ENCODE measurements at places on chromosomes 11 and 22.

GRCh38 chr11:23725752-23726151, 771.1 kb upstream of the LUZP2 start:
- no peak for DNase-seq

DNA sequence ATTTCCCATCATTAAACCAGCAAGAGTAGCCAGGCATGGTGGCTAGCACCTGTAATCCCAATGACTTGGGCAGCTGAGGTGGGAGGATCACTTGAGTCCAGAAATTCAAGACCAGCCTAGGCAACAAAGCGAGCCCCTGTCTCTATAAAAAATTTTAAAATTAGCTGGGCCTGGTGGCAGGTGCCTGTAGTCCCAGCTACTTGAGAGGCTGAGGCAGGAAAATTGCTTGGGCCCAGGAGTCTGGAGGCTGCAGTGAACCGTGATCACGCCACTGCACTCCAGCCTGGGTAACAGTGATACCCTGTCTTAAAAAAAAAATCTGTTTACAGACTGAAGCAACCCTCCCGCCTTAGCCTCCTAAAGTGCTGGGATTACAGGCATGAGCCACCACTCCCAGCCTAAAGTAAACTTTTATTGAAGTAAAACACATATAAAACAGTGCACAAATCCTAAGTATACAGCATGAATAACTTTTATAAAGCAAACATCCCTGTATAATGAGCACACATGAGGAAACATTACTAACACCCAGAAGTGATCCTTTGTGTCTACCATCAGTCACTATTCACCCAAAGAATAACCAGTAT, 12.6 kb downstream of the UCP3 start:
- no peak for DNase-seq

GRCh38 chr22:32920734-32921133, 119.2 kb downstream of the TIMP3 start:
- no peak for DNase-seq

DNA sequence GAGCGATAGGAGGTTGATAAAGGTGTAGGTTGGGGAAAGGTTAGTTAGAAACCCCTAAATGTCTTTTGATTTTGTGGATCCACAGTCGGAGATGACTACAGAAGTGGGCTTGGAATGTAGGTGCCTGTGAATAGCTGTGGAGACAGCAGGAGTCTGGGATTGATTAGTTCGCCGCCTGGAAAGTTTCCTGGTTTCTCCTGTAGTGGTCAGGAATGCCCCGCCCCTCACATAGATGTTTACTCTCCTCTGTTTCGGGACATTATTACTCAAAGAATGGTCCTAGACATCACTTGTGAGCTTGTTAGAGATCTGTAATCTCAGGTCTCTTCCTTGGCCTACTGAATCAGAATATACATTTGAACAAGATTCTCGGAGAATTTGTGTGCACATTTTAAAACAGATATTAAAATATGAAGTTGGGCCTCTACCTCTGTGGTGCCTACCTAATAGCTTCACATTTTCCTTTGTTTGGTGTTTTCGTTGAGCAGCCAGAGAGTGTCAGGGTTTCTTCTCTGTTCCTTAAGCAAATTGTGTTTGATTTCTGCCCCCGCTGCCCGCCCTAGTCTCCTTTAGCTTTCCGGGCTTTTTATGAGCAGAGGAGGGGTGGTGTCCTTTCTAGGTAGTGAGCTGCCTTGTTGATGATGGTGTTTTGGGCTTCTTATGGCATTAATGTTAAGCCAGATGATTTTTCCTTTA, 89.4 kb downstream of the PPP6R3 start:
- no peak for DNase-seq

- DNase-seq, result no peak
Observed at GRCh38 chr11:44674809-44675208, 52.0 kb upstream of the TSPAN18 start.

DNA sequence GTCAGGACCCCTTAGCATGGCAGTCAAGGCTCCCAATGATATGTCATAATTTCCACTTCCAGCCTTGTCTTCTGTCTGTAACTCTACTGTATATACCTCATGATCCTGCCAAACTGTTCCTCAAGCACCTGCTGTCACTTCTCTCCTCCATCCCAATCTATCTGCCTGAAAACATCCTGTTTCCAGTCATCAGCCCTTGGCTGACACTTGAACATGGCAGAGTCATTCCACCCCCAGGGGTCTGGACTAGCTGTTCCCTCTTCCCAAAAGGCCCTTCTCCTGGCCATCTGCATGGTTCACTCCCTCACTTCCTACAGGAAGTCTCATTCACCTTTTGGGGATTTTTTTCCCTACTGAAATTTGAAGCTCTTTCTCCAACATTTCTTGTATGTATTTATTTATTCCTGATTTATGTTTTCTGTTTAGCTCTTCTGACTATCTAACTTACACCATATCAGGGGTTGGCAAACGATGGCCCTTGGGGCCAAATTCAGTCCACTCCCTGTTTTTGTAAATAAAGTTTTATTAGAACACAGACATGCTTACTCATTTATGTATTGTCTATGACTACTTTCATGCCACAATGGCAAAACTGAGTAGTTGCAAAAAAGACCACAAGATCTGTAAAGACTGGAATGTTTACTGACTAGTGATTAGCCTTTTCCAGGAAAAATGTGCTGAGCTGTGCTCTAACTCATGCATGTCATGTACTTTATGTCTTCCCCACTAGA, 278.4 kb downstream of the KIRREL3 start:
- DNase-seq, result no peak

DNA sequence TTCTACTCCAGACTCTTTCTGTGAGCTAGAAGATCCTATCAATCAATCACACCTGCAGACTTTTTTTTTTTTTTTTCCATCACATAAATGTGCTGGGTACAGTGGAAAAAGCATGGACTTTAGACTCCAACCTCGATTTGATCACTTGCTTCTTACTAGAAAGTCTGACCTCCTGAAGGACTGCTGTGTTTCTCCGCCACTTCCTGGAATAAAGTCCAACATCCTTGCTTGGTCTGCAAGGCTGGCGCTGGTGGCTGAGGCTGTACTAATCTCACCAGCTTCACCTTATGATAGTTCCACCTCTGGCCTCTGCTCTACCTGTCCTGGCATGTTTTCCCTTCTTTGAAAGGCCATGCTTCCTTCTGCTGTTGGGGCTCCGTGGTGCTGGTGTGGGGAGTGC, 60.9 kb upstream of the SESN3 start:
- DNase-seq, result no peak

DNA sequence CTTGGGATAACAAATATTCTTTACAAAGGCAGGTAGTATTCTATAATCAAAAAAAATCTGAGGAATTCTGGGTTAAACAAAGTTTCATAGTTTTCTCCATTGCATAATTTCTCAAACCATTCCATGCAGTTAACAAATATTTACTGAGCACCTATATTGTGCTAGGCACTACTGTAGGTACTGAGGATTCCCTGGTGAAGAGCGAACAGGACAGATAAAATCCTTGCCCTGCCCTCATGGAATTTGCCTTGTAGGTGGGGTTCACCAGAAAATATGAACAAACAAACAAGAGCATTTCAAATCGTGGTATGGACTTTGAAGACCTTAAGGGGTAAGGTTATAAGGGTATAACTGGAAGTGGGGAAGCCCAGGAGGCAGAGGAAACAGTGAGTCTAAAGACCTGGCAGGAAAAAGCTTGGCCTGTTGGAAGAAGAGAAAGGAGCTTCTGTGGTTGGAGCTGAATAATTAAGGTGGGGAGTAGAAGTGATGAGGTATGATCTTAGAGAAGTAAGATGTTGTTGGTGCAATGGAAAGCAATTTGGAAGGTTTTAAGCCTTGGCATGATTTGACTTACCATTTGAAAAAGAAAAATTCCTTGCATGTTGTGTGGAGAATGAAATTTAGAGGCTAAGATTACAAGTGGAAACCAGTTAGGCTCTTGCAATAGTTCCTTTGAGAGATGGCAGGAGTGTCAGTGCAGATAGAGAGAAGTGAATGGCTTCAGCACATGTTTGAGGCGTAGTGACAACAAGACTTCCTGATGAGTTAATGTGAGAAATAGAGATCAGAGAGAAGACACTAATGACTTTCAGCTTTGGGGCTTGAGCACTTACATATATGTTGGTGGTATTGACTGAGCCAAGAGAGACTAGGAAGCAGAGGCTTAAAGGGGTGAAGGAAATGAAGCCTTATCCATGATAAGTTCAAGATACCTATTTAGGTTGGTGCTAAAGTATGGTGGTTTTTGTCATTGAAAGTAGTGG, 55.7 kb upstream of the PICALM start:
- DNase-seq, result no peak

- DNase-seq, result no peak
Observed at GRCh38 chr22:26023104-26023775, 146.0 kb upstream of the SEZ6L start.

DNA sequence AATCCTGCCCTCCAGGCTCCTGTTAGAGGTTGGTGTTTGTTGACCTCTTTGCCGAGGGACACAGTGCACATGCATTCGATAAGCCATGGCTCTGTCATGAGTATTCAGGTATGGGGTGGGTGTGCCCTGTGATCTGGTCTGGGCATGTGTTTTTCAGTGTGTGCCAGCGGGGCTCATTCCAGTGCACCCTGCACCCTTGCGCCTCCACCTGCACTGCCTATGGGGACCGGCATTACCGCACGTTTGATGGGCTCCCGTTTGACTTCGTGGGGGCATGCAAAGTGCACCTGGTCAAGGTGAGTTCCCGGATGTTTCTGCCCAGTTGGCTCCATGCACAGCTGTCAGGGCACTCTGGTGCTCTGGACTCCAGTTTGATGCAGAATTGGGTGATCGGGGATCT, 44.2 kb downstream of the OTOG start:
- no peak for DNase-seq

DNA sequence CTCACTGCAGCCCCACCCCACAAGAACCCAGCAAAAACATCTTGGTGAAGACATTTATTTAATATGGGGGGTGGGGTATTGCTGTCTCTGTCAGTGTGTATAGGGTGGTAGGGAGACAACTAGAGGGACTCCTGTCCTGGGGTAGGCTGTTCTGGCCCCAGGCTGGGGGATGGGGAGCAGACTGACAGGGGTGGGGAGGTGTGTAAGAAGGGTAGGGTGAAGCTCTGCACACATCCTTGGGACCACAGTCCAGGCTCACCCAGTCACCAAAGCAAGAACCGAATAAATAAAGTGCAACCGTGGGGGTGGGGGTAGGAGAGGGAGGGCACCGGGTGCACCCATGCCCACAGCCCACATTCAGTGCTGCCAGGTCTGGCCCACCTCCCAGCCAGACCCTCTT, 7.8 kb upstream of the HPX start:
- no peak for DNase-seq

DNA sequence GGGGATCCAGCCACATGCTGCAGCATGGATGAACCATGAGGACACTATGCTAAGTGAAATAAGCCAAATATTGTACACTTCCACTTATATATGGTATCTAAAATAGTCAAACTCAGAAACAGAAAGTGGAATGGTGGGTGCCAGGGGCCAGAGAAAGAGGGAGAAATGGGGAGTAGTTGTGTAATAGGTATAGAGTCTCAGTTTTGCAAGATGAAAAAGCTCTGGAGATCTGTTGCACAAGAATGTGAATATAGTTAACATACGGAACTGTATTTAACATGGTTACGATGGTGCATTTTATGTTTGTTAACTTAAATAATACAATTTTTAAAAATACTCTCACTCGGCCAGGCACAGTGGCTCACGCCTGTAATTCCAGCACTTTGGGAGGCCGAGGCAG, 21.2 kb downstream of the GDPD5 start:
- no peak for DNase-seq

DNA sequence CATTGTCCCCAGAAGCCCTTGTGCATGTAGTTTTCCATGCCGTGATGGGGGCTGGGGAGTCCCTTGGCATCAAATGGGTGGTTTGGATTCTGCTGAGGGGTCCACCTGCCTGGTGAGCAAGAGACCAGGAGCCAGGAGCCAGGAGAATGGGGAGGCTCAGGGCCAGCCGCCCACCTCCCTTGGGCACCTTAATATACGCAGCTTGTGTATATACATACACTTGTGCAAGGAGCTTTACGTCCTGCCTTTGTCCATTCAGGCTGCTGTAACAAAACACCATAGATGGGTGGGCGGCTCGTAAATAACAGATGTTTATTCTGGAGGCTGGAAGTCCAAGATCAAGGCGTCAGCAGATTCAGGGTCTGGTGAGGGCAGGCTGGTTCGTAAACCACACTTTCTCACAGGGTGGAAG, 62.5 kb downstream of the SMIM38 start:
- DNase-seq, result no peak

DNA sequence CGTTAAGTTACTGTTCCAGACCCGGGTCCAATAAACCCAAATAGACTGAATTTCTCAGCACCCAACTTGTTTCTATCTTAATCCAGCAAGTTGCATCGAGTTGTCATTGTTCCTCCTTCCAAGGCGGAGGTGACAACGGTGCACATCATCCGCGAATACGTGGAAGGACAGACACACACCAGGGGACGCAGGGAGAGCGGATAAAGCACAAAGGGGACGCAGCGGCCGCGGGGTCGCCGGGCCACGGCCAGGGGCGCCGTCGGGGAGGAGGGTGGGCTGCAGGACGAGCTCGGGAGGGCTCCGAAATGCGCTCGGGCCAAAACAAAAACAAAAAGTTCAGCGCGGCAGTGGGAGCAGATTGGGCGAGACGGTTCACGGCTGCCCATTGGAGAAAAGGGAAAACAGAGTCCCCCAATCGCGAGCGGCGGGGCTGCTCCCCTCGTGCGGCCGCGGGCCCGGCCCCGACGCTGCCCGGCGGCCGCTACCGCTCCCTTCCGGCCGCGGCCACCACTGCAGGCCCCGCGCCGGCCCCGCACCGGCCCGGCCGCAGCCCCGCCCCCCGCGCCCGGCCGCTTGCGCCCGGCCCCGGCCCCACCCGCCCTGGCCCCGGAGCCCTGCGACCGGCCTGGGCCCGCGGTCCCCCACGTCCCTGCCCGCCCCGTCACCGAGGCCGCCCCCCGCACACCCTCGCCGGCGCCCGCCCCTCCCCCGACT, 518 bp downstream of the KMT5B start:
- DNase-seq, result peak; percentile 47

DNA sequence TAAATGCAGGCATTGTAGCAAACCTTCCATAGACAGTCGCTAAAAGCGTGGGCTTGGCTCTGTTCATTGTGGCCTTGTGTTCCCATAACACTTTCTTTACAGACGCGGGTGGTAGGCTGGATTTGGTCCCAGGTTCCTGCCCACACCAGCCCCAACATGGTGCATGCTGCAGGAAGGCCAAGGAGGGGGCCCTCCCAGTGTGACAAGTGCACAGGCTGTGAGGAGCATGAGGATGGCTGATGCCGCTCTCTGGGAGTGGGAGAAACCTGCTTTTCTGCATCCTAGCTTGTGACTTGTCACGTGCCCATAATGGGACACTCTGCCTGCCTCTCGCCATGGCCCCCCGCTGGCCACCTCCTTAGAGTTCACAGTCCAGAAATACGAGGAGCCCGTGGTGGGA, 161.8 kb upstream of the B3GAT1 start:
- no peak for DNase-seq

DNA sequence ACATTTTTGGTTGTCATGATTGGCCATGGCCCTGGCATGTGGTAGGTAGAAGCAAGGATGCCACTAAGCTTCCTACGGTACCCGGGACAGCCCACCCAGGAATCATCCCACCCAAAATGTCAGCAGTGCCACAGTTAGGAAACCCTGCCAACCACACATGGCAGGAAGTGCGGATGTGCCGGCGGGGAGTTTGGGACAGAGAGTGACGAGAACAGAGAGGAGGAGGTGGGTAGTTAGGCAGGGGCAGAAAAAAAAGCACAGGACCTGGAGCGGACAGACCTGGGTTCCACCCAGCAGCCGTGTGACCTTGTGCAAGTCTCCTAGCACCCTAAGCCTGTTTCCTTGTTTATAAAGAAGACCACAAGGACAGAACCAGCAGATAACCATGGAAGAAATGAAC, 3.3 kb downstream of the SPI1 start:
- no peak for DNase-seq

All from NCI-H1105 (cell line).